ENCODE measurements at places on chromosomes 13 and 19.
A peak's percentile ranks its signal among the peaks of the same experiment; 100 is the strongest.

GRCh38 chr19:13040948-13041292 lies 45.6 kb downstream of the NFIX start:
- DNase-seq, result no peak

DNA sequence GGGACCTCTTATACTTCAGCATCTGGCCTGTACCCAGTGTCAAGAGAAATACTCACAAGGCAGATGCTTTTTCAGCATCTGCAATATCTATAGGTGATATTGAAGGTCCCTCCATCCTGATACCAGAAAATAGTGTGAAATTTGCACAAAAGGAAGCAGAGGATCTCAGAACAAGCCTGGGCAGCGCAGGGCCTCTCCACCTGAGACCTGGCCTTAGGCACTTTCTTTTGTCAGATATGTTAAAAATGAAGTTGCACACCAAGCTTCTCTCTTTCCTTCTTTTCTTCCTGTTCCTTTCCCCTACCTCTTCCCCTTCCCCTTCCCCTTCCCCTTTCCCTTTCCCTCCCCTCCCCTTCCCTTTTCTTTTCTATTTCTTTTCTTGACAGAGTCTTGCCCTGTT lies 62.2 kb downstream of the ARHGEF18 start:
- no peak for DNase-seq

DNA sequence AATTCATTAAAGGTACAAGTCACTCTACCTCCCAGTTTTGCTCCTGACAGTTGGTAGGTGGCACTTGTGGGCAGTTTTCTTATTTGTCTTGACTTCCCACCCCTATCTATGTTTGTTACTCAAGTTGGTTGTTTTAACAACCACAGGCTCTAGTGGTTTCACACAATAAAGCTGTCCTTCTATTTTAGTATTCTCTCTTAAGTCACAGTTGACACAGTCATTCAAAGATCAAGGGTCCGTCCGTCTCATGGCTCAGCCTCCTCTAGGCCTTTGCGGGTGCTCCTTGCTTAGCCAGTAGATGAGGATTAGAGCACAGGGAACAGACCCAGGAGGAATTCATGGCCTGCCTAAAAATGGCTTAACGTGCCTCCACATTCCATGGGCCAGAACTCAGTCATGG lies 573.7 kb downstream of the IRS2 start:
- DNase-seq, result no peak

DNA sequence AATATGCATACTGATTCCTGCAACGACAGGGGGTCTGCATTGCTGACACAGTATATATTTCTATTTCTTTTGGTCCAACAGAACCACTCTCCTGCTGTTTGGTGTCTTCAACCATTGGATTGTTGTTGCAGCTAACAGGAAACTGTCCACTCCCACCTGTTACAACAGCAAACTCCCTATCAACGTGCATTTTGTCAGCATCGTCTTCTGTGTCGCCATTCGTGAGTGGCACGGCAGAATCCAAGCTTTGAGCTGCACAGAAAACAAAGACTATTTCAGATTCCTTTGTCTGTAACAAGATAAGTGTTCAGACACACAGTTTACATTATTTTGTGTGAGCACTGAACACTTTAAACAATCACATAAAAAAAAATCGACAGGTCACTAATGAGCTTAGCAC lies 31.3 kb downstream of the ANKRD10 start:
- no peak for DNase-seq

DNA sequence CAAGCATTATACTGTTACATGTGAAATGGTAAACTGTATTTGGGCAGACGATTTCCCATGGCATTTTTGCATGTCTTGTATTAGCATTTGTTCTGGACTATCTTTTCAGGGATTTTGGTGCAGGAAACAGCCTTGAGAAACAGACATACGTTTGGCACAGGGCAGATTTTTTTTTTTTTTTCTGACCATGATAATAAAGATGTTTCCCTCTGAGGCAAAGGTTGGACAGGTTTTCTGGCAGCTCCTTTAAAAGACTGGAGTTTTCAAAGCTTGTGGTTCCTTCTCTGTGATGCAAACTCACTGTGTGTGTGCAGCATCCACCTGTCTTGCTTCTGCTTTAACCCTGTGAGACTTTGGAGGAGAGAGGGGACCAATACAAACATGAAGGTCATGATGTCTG lies 63.0 kb downstream of the NBEA start:
- no peak for DNase-seq

GRCh38 chr19:30596813-30597399 lies 224.7 kb downstream of the ZNF536 start:
- DNase-seq, result no peak

DNA sequence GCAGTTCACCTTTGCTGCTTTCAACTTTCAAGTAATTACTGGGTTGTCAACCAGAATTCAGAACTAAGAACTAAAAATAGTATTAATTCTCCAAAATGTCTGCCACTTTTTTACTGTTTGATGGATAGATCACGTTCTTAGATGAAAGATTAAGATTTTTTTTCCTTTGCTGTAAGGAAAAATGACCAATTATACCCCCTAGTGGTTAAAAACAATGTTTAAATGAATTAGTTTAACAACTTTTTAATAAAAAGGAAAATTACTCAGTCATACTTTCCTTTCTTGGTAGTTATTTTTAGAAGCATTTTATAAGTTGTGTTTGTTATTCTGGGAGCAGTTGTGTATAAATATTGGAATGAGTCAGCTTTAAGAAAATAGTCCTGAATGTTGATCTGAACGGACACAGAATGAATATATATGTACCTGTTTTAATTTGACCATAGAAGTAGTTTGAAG lies 4.6 kb downstream of the TM9SF2 start:
- DNase-seq, result no peak

GRCh38 chr13:37944869-37945442 lies 75.4 kb upstream of the TRPC4 start:
- DNase-seq, result no peak

DNA sequence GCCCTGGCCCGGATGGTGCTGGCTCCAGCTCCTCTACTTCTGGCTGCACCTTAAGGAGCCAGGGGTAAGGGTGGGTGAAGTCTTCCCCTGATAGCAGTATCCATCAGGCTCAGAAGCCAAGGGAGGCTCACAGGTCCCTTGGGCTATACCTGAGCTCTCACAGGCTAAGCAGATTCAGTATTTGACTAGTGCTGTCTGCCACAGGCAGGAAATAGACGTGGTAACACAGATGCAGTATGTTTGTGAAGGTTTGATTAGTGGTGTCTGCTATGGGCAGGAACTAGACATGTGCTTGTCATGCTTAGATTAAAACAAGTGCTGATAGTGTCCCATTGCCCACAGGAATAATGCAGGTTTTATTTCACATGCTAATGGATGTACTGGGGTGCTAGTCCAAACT lies 4.0 kb downstream of the SYT5 start:
- DNase-seq, result no peak

- DNase-seq, result no peak
These were observed 763 bp downstream of the POLD1 start for GRCh38 chr19:50384685-50385535.

DNA sequence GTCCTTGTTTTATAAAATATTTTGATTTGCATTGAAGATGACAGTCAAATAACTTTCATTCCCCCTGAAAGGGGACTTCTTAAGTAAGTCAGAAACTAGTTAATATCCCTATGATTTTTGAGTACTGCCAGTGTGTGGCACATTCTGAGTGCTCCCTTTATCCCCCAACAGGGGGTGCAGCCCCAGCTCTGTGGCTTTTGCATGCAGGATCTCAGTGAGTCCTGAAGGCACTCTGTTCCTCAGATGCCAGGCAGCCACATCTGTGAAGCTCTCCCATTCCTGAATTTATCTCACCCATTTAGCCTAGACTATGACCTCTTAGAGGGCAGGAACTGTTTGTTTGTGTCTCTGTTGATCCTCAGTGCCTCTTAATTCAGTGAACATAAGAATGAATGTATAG lies 123.1 kb downstream of the CDK8 start:
- DNase-seq, result no peak

DNA sequence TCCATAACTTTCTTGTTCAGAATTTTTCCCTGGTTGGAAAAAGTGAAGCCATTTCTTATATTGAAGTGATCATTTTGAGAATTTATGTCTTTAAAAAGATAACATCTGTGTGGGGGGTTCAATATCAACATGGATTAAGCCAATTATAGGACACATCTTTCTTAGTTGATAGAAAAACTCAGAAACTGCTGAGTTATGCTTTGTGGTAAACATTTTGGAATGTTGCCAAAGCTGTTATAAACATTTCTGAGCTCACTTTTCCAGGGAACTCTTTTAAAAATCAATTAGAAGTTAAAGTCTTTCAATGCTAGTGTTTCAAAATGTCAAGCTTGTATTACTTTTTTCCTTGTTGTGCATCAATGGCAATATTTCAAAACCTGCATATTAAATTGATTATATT lies 248.8 kb downstream of the DACH1 start:
- DNase-seq, result no peak

DNA sequence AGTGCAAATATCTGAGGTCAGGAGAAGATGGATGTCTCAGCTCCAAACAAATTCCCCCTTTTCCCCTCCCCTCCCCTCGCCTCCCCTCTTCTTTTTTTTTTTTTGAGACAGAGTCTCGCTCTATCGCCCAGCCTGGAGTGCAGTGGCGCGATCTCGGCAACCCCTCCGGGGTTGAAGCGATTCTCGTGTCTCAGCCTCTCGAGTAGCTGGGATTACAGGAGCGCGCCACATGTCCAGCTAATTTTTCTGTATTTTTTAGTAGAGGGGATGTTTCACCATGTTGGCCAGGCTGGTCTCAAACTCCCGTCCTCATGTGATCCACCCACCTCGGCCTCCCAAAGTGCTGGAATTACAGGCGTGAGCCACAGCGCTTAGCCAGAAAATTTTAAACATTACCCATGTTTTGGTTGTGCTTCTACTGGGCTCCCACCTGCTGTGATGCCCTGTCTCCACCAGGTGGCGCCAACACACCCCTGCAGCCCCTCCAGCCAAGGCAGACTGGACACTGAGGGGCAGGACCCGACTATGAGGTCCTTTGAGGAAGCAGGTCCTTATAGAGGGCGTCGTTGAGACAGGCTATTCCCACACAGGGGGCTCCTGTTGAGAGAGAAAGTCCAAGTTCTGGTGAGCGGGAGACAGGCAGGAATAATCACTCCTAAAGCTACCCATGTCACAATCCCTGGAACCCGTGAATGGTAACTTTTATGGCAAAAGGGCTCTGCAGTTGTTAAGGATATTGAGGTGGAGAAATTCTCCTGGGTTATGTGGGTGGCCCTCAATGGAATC lies 6.3 kb downstream of the ERICH4 start:
- peak; percentile 58 for DNase-seq

DNA sequence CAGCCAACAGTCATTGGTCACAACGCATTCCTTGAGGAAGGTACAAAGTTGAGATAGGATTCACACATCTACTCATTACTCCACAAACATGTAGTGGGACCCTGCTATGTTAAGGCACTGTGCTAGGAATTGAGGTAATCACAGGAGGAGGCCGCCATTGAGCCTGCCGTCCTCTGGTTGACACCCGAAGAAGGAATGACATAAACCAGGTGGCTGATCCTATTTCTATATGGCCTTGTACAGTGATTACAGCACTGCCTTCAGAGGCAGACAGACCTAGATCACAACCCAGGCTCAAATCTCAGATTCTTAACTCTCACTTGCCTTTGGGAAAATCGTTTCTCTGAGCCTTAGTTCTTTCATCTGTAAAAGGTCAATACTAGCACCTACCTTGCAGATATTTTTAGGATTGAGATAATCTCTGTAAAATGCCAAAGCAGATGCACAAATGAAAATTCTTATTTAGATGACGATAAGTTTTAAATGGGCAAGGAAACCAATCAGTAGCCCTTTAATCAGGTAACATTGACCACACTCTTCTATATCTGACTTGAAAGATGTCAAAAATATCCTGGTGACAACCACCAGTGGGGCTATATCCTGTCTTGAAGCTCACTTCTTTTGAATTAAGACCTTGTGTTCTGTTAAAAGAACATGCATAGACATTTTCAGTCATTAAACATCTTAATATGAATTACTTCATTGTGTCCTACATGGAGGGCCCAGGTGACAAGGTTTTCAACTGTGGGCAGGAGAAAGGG lies 251.6 kb downstream of the KCTD12 start:
- no peak for DNase-seq

DNA sequence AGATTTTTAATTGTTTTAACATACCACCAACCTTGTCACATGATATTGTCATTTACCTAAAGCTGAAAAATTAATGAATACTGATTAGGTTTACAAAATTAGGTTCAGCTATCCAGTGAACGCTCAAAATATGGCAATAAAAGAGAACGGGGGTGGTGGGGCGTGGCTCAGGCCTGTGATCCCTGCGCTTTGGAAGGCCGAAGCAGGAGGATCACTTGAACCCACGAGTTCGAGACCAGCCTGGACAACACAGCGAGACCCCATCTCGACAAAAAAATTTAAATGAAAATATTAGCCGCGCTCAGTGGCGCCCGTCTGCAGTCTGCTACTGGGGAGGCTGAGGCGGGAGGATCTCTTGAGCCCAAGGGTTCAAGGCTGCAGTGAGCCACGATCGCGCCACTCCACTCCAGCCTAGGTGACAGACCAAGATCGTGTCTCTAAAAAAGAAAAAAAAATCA lies 516 bp upstream of the FAM32A start:
- no peak for DNase-seq

- DNase-seq, result no peak
These were observed 313.1 kb upstream of the MAB21L1 start for GRCh38 chr13:35789335-35790165.

DNA sequence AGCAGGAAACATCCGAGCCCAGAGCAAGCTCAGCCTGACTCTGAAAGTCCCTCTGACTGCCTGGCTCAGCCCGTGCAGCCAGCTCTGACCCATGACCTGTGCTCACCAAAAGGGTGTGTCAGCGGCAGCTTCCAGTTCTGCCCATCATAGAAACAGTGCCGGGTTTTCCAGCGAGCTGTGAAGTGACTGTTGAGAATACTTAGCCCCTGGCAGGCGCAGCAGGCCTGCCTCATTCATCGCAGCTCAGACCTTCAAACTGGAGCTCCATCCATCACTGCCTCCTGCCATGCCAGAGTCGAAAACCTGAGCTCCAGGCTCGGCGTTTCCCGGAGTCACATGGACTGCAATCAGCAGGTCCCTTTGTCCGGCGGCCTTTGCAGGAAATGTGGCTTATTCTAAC lies 16.3 kb upstream of the GSX1 start:
- DNase-seq, result no peak

GRCh38 chr13:33787051-33787591 lies 30.8 kb upstream of the RFC3 start:
- no peak for DNase-seq

All from activated CD4-positive, CD25-positive, alpha-beta regulatory T cell (primary cell).